Esophagus muscularis mucosa (tissue), 4 donors: ENCODE measurements at places on chromosomes 11 and 22. TPM values are rescaled to one million over a fixed set of nuclear protein-coding genes. Genes with fewer than 3 reads are reported as not detected.

DNA sequence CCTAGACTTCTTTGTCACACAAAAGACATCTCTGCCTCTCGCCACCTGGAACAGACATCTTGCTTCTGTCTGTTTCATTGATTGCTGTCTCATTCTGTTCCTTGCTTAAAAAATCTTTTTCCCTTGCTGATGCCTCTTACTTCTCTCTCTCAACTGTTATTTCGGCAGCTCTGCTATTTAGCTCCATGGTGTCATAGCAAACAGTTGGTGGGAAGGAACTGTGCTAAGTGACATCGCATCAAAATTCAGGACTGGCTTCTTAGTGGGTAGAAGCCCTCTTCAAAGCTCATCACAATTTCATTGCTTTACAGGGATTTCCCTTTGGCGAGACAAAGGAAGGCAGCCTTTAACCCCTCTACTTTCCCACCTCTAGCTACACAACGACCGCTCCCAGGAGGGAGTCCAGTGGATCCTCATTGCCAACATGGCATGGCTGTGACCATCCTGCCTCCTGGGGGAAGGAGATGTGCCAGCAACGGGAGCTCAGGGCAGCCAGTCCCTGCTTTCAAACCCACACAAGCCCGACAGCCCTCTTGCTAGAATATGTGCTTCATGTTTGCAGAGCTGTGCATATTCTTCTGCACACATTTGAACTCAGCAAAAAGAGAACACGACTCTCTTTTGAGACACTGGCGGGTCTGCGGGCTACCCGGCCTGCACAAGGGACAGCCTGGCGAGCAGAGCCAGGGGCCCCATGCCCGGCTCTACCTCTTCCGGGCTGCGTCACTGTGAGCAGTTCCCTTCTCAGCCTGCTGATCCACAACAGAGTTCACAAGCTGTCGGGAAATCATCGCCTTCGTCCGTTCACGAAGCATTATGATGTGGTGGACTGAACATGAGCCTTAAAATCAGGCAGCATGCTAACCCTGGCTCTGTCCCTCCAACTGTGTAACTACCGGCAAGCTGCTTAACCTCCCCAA, 51.1 kb upstream of the JAM3 start:
- H3K4me3 ChIP-seq = no peak overlapping the region
- H3K27me3 ChIP-seq = no peaks in the 10 kb centered on the region
- no peak for DNase-seq
- no peaks in the 10 kb centered on the region for H3K36me3 ChIP-seq

The ANKRD49 gene
- 19.5 TPM for total RNA-seq

DNA sequence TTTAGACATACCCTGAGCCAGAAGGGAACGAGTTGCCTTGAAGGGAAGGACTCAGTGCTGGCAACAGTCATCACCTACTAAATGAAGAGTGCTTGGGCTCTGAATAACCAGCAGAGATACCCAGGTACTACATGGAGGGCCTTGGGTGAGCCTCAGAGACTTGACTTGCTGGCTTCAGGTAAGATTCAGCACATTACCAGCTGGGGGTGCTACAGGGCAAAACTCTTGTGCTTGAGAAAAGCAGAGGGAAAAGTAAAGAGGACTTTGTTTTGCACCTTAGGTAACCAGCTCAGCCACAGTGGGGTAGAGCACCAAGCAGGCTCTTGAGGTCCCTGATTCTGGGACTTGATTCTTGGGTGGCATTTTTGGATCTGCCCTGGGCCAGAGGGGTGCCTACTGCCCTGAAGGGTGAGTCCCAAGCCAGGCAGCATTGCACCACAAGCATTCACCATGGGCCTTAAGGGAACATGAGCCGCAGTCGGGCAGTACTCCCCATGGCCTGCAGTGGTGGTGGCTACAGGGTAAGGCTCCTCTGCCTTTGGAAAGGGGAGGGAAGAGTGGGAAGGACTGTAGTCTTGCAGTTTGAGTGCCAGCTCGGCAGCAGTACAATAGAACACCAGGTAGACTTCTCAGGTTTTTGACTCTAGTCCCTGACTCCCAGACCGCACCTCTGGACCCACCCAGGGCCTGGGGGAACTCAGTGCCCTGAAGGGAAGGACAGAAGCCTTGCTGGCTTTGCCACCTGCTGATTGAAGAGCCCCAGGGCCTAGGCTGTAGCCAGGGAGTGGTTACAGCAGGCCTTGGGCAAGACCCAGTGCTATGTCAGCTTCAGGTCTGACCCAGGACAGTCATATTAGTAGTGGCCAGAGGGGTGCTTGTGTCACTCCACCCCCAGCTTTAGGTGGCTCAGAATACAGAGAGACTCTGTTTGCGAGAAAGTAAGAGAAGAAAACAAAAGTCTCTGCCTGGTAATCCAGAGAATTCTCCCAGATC, 22.7 kb upstream of the PLEKHA7 start:
- no peak overlapping the region for H3K27ac ChIP-seq
- H3K4me1 ChIP-seq = no peaks in the 10 kb centered on the region
- no peak overlapping the region for H3K4me3 ChIP-seq

GRCh38 chr11:12179019-12179418, 68.6 kb downstream of the MICAL2 start:
- peak overlapping the region; percentile 75 for H3K27ac ChIP-seq
- DNase-seq = no peak
- H3K27me3 ChIP-seq = no peaks in the 10 kb centered on the region

DNA sequence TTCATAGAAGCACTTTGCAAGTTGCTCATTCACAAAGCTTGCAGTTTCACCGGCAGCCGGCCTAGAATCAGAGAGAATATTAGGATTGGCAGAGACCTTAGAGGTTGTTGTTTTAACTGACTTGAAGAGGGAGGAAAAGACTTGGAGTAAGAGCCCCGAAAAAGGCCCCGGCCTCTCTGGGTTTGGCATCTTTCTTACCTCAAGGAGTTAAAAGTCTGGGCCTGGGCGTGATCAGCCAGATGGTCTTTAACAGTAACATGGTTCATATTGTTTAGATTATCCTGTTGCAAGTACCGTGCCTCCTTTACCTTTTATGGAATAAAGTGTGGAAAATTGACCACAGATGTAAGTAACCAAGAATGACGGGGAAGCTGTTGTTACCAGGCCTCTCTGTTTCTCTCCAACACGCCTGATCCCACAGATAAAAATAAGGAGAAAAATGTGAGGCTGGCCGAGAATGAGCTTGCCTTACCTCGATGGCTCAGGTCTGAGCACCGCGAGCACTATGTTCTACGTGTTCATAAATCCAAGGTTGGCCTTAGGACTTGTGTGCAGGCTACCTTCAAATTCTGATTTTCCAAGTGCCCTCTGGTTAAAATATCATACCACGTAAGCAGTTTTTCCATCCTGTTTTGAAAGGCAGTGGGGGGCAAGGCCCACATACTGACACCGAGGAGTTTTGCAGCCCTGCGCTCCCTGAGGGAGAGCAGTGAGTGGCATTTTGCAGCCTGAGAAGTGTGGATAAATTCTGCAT, 56.4 kb downstream of the PARVA start:
- peak; percentile 92 for DNase-seq
- no peaks in the 10 kb centered on the region for H3K36me3 ChIP-seq
- no peaks in the 10 kb centered on the region for H3K27me3 ChIP-seq

GRCh38 chr11:57343825-57344224, 5.7 kb downstream of the P2RX3 start:
- no peaks in the 10 kb centered on the region for H3K4me1 ChIP-seq
- DNase-seq = no peak
- no peak overlapping the region for H3K4me3 ChIP-seq
- no peaks in the 10 kb centered on the region for H3K36me3 ChIP-seq
- H3K27ac ChIP-seq = no peak overlapping the region
- H3K27me3 ChIP-seq = no peaks in the 10 kb centered on the region

GRCh38 chr11:93024369-93024768, 54.9 kb downstream of the MTNR1B start:
- H3K4me3 ChIP-seq = no peak overlapping the region
- H3K36me3 ChIP-seq = no peaks in the 10 kb centered on the region
- H3K27ac ChIP-seq = no peak overlapping the region
- DNase-seq = no peak

DNA sequence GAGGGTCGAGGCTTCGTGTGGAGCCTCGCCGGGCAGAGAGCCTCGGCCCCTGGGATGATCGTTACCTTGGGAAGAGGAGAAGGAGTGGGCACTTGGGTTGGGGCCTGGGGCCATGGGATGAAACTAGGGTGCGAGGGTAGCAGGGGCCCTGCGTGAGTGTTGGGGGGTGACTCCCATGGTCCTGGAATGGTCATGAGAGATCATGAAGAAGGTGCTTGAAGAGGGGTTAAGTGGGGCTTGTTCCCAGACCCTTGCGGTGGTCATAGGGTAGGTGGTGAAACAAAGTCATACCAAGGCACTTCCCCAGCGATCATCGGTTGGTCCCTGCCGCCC, 284 bp downstream of the CCS start:
- no peaks in the 10 kb centered on the region for H3K27me3 ChIP-seq
- no peak for DNase-seq
- no peaks in the 10 kb centered on the region for H3K36me3 ChIP-seq

The CEND1 gene
- 3.2 TPM for total RNA-seq

DNA sequence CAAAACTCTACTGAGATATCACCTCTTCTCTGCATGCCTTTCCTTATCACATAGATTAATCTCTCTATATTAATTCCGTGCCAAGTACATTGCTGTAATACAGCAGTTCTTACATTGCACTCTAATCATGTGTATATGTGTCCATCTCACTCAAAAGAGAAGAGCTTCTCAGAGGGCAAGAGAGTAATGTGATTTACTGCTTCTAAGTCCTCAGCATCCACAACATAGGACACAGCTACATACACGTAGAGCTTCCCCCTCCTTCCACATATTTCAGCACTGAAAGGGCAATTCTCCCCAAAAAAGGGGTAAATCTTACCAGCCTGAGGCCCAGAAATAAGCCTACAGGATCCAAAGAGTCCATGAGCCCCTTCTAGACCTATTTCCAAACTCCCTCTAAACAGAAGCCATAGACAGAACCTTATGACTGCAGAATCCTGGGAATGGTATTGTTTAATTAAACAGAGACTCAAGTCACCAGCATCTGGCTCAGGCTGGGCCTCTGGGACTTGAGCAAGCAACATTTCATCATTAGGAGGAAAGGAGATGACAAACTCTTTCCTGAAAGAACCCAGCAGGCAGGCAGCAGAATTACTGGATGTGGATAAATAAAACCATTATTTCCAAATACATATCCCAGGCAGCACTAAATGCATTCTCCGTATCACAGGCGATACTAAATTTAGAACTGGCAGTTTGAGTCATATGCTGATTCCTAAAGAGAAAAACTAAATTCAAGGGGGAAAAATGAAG, 87.2 kb downstream of the KCNC1 start:
- no peaks in the 10 kb centered on the region for H3K27me3 ChIP-seq
- DNase-seq = no peak
- H3K27ac ChIP-seq = peak overlapping the region; percentile 62
- H3K4me1 ChIP-seq = peaks cover 16% of the 10 kb centered on the region
- H3K4me3 ChIP-seq = no peak overlapping the region
- no peaks in the 10 kb centered on the region for H3K36me3 ChIP-seq

The JHY gene
- total RNA-seq = 10.1 TPM

DNA sequence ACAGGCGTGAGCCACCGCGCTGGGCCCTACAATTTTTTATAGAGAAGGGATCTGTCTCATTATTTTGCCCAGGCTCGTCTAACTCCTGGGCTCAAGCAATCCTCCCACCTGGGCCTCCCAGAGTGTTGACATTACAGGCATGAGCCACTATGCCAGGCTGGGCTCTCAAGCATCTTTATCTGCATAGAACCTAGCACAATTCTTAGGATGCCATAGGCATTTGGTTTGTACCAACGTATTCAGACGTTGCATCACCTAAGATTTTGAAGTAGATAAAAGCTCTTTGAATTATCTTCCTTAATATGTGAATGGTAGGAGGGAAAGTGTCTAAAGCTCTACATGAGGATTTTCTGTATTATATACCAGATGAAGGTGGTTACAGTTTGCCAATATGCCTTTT, 30.5 kb downstream of the RTN3 start:
- H3K4me3 ChIP-seq = no peak overlapping the region
- no peak for DNase-seq
- H3K27me3 ChIP-seq = no peaks in the 10 kb centered on the region

DNA sequence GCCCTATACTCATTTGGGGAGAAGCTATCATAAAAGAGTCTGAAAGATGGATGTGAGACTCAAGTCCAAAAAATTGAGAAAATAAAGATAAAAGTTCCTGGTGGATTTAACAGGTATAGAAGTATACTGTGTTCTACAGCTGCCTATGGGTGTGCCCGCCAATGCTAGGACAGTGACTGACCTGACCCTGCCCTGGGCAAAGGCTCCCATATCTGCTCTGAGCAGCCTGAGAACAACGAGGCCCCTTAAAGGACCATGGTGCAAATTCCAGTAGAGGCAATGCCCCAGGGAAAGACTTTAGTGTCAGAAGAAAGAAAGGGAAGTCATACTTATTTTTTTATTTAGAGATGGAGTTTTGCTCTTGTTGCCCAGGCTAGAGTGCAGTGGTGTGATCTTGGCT, 181.8 kb downstream of the NAV2 start:
- peaks cover 19% of the 10 kb centered on the region for H3K4me1 ChIP-seq
- no peak overlapping the region for H3K4me3 ChIP-seq
- DNase-seq = no peak

The GRAMD1B gene
- 2.2 TPM for total RNA-seq

GRCh38 chr22:37896181-37896592, 9.9 kb upstream of the MICALL1 start:
- no peaks in the 10 kb centered on the region for H3K36me3 ChIP-seq
- H3K27me3 ChIP-seq = no peaks in the 10 kb centered on the region
- no peak overlapping the region for H3K4me3 ChIP-seq
- DNase-seq = no peak

- no peak overlapping the region for H3K4me3 ChIP-seq
- no peak overlapping the region for H3K27ac ChIP-seq
- no peaks in the 10 kb centered on the region for H3K27me3 ChIP-seq
- no peak for DNase-seq
Measured at GRCh38 chr11:59767225-59767611, 12.0 kb downstream of the STX3 start.

The UPK3A gene
- total RNA-seq = not detected

The CRYAB gene
- total RNA-seq = 400 TPM

DNA sequence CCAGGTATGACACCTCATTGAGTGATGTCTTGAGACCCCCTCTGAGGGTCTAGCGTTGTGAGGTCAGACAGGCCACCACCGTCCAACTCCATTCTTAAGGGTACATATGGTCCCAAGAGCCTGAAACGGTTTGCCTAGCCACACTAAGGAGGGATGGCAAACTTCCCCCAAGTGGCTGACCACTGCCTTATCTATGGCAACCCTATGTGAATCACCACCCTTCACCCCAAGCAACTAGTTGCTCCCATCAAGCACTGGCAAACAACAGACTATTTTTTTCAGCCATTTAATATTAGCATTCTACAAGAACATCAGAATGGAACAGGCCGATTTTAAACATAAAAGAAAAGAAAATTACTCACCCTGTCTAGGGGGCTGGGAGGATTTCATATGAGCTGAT, 22.8 kb downstream of the THOC5 start:
- H3K27me3 ChIP-seq = no peaks in the 10 kb centered on the region
- no peak overlapping the region for H3K27ac ChIP-seq
- no peak for DNase-seq
- H3K36me3 ChIP-seq = peaks cover 98% of the 10 kb centered on the region
- H3K4me3 ChIP-seq = no peak overlapping the region

The SHISA8 gene
- not detected for total RNA-seq

GRCh38 chr11:21289686-21290085, 620.3 kb downstream of the NELL1 start:
- no peak overlapping the region for H3K27ac ChIP-seq
- no peak for DNase-seq
- H3K27me3 ChIP-seq = no peaks in the 10 kb centered on the region
- no peaks in the 10 kb centered on the region for H3K36me3 ChIP-seq
- no peaks in the 10 kb centered on the region for H3K4me1 ChIP-seq
- H3K4me3 ChIP-seq = no peak overlapping the region

GRCh38 chr11:131704682-131705081, 334.3 kb downstream of the NTM start:
- H3K4me3 ChIP-seq = no peak overlapping the region
- H3K27me3 ChIP-seq = no peaks in the 10 kb centered on the region
- no peak for DNase-seq
- H3K36me3 ChIP-seq = no peaks in the 10 kb centered on the region

The CDC42EP2 gene
- 64.3 TPM for total RNA-seq
